ENCODE measurements at places on chromosomes 1 and 21.

GRCh38 chr1:76501136-76501535 is 366.1 kb upstream of the ST6GALNAC5 start:
- no peak for DNase-seq

DNA sequence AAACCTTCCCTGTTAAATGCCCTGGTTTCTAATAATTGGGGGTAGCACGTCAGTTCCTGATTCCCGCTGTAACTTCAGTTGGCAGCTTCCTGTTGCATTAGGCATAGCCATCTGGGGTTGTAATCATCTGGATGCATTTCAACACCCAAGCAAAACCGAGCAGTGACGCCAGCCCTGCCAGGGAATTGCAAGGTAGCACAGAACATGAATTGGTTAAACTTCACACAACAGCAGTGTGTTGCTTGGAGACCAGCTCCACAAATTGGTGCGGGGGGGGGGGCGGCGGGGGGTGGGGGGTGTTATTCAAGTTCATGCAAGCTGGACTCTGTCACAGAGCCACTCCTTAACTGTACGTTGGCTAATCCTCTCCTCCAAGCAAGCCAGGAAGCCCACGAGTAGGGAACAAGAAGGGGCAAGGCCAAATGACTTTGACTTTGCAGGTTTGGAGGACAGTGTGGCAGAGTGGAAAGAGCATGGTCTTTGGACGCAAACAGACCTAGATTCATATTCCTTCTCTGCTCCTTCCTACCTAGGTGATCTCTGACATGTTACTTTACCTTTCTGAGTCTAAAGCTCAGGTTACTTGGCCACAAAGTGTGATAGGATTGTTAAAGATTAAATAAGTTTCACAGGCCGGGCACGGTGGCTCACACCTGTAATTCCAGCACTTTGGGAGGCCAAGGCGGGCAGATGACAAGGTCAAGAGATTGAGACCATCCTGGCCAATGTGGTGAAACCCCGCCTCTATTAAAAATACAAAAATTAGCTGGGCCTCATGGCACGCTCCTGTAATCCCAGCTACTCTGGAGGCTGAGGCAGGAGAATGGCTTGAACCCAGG is 4.7 kb downstream of the LAX1 start:
- peak; percentile 81 for DNase-seq

GRCh38 chr1:234108921-234109320 is 204.4 kb downstream of the SLC35F3 start:
- DNase-seq = no peak

DNA sequence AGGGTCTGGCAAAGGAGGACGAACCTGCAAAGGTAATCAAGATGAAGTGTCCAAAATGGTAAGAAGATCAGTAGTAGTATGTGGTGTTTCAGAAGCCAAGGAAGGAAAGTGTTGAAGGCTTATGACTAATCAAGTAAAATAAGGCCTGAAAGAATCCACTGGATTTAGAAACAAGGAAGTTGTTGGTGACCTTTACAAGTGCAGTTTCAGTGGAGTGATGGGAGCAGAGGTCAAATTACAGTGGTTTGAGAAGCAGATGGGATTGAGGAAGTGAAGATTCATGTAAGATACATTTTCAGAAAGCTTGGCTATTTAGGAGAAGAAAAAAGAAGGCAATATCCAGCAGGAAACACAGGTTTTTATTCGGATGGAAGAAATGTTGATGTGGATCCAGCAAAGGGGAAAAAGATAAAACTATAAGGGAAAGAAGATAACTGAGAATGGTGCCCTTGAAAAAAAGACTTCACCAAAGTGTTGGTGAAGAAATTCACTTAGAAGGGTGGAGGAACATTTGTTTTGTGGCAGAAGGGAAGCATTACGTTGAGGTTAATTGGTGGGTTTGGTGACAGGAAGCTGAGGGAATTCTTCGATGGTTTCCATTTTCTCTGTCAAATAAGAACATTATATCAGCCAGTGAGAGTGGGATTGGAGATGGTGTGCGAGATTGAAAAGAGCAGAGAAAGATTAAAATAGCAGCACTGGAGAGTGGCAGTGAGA is 2.1 kb downstream of the ARMH1 start:
- DNase-seq = peak; percentile 89

GRCh38 chr21:27036736-27037301 is 69.9 kb upstream of the ADAMTS5 start:
- no peak for DNase-seq
